Activated naive CD4-positive, alpha-beta T cell (primary cell): ENCODE measurements at places on chromosomes 2 and 18.
A peak's percentile ranks its signal among the peaks of the same experiment; 100 is the strongest.

DNA sequence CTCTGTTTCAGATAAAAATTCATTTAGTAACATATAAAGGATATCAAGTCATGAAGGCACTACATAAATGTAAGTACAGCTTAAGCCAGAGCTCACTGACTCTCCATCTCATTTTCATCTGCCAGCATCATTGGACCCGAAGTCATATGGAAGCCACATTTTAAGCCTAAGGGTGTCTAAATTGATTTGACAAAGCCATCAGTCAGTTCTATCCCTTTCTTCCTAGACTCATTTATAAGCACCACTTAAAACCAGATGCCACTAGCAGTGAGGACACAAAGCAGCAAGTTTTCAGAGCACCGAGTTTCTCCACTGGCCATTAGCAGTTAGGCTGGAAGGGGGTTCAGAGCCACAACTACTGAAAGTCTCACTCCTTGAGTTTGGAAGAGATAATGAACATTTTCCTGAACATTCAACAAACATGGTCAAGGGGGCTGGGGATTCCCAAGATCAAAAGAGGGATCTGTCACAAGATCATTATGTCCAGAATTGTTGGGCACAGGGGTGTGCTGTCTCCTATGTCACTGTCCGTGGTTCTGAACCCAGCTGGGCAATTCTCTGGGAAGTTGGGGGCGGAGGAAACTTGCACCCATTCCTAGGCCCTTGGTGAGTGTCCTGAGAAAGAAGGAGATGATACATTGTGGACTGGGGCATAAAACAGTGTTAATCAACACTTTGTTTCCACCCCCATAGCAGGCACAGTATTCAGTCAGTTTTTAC, 158.5 kb upstream of the LMAN1 start:
- no peak for DNase-seq

- DNase-seq, result no peak
Observed at GRCh38 chr2:12436483-12436882, 280.3 kb upstream of the TRIB2 start.

DNA sequence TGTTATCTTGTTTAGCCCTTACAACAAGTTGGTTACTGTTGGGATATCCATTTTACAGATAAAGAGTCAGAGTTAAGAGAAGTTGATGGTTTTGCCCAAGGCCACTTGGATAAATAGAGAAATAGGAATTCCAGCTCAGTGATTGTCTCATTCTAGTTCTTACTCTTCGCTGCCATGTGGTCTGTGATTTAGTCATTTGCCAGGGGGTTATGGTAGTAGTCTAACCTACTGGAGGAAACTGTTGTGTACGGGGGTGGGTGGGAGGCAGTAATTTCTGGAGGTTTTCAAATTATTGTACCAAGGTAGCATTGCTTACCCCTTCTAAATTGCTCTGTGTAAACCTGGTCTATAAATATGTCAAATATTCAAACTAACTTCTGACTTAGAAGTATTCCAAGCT, 110.4 kb downstream of the MAP2 start:
- no peak for DNase-seq

DNA sequence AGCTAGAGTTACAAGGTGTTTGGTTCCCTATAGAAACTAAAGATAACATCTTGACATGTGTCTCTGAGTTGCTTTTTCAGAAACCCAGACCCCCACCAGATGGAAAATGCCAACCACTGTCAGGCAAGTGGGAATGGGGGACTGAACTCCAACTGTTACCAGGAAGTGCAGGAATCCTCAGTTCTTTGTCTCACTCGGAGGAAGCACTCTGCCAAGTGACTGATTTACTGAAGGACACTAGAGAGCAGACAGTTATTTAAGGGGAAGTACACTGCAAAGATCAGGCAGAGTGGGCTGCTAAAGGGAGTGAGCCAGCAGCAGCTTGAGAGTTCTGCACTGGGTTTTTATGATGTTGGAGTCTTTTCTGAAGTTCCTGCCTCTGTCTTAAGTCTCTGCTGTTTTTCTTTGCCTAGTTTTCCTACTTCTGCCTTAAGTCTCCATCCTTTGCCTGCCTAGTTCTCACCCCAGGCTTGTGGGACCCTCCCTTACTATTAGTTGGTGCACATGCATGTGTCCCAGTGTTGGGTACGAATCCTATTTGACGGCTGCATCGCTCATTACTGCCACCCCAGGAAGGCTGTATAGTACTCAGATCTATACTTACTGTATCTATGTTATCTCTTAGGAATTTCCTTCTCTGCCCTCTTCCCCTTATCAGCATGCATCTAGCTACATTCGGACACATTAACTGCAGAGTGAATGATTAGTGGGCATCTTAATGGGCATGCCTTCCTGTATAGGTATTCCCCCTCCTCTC, 97.1 kb downstream of the TEX51 start:
- no peak for DNase-seq

DNA sequence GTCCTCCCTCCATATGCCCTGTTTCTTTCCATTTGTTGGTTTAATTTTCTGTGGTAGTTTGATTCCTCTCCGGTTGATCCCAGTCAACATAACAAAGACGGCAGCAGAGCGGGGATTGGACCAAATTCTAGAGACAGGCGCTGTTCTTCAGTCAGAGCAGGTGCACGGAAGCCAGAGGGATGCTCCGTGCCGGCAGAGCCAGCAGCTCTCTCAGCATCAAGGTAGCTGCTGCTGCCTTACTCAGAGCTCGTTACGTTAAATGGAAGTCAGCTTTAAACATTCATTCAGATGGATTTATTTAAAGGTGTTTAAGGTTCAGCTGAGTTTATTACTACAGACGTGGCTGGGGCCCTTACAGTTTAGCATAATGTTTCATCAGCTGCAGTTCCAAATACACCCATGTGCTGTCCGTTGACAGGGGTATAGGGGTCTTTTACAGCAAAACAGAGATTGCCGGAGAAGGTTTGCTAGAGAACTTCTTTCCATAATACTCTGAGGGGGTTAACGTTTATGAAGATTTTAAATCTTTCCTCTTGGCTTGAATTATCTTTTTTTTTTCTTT, 497.2 kb upstream of the PIK3C3 start:
- no peak for DNase-seq

- no peak for DNase-seq
Observed at GRCh38 chr18:73881396-73881917, 266.2 kb downstream of the FBXO15 start.

GRCh38 chr18:12296457-12296856, 11.6 kb upstream of the TUBB6 start:
- no peak for DNase-seq

DNA sequence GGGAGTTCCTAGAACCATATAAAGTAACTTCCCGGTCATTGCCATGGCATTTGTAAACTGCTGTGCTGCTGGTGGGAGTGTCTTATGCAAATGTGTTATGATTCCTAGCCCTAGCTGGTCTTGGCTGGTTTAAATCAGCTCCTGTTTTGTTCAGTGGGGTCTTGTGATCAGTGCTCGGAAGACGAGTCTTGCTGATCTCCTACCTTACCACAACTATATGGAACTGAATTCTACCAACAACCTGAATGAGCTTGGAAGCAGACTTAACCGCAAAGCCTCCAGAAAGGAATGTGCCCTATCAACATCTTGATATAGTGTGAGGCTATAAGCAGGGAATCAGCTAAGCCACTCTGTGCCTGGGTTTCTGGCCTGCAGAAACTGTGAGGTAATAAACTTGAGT, 33.5 kb downstream of the POLE4 start:
- no peak for DNase-seq

GRCh38 chr2:16813593-16813992, 148.0 kb upstream of the CYRIA start:
- DNase-seq, result no peak

GRCh38 chr2:117858336-117858735, 43.8 kb downstream of the DDX18 start:
- DNase-seq, result no peak

DNA sequence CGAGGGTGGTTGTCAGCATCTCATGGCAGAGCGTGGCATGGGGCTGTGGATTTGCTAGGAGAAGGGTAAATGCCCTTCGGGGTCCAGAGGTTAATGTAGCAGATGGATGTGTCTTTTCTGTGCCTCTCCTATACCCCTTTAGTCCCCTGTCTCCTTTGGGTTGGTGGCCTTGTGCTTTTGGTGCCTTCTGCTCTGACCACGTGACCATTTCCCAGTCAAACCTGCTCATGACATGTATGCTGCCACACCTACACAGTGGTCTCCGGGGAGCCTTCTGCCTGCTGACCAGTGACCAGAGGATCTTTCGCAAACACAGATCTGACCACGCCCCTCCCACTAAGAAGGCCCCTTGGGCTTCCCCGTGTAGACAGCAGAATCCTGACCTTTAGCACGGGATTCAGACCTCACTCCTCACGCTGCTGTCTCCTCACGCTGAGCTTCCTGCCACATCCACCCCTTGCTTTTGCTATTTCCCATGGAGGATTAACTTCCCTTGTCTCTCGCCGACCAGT, 116.2 kb downstream of the ACOXL start:
- no peak for DNase-seq

DNA sequence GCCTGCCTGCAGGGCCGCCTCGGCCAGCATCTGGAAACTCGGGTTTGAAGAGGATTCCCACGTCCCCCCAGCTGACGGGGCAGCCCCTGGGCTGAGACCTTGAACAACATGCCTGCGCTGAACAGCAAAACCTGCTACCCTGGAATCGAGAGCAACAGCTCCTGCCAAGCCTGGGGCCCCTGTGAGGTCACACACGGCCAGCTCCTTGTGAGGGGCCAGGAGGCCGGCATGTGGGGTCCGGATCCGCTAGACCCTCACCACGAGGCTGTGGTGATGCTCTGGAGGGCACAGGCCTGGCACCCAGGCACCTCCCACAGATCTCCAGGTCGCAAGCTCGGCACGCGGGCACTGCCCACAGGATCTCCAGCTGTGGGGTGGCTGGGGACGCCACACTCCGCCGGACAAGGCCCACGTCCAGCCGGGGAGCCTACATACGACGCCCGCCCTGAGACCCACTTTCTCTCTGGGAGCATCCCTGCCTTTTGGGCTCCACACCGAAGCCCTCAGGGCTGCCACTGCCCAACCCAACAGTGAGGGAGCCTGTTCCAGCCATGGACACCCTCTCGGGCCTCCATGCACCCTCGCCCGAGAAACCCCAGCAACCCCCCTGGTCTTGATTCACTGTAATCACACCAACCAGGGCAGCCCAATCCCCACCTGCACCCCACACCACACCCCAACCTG, 34.1 kb downstream of the SLC66A2 start:
- DNase-seq, result no peak

DNA sequence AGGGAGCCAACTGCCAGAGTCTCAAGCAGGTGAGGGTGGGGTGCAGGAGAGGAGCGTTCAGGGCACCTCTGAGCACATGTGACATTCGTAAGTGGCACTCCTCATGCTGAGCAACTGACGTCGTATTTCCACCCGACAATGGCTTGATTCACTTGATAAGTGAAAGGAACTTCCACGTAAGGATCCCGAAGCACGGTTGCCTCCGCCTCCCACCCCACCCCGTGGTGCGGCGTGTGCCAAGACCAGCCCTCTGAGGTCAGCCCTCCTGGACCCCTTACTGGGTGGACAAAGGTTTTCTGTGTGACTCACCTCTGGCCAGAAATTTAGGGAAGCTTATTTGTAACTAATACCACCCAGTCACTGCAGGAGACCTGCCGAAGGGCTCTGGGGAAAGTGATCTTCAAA, 59.9 kb downstream of the AGAP1 start:
- no peak for DNase-seq

GRCh38 chr2:162058973-162059668, 14.9 kb downstream of the DPP4 start:
- no peak for DNase-seq

- no peak for DNase-seq
Observed at GRCh38 chr18:50853863-50854271, 25.1 kb upstream of the ME2 start.

- DNase-seq, result no peak
Observed at GRCh38 chr18:55416791-55417190, 171.2 kb downstream of the TCF4 start.

DNA sequence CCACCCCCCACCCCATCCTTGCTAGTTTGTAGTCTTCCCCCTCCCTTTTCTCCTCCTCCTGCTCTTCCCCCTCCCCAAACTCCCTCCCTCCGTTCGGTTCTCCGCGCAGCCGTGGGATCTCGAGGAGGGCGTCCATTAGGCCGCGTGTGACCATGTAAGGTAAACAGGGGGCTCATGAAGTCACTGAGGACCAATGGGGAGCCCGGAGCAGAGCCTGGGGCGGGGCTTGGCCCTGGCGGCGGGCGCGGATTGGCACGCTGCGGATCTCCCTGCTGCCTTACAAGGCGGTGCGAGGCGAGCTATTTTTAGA, 246 bp upstream of the KLF7 start:
- peak; percentile 86 for DNase-seq

DNA sequence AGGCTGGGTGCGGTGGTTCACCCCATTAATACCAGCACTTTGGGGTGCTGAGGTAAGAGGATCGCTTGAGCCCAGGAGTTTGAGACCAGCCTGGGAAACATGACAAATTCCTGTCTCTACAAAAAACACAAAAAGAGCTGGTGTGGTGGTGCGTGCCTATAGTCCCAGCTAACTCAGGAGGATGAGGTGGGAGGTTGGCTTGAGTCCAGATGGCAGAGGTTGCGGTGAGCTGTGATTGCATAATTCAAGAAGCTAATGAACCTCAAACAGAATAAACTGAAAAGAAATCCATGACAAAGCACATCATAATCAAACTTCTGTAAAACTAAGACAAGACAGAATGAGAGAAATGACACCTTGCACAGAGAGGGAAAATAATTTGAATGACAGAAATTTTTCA, 54.8 kb downstream of the SEMA4F start:
- DNase-seq, result no peak

- DNase-seq, result no peak
Observed at GRCh38 chr2:100042562-100042961, 99.8 kb downstream of the AFF3 start.

DNA sequence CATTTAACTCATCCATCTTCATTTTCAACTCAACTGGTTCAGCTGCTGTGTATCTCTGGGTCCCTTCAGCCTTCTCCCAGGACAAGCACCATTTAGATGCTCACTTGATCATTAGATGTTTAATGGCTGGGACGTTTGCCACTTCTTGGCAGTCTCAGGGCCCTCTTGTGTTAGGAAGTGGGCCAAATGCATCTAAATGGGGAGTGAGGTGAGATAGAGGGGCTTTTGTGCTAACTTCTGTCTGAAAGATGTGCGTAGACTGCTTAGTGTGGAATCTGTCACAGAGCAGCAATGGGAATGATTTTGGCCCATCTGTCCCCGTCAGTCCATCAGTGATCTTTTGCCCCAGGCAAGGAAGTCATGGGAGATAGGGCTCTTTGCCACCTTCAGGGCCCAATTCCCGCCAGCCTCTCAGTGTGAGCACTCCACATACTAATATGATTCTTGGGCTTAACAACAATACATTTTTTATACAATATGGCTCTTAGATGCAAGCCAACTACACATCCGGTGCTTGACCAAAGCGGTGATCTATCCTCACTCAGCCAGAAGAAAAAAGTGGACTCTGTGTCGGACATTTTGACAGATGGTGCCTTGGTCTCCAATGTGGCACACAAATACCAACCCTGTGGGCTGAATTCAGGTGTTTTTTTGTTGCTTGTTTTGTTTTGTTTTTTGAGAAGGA, 95.7 kb upstream of the EPC2 start:
- DNase-seq, result no peak

- DNase-seq, result no peak
Observed at GRCh38 chr2:14398641-14399040, 233.9 kb upstream of the LRATD1 start.
